ENCODE measurements at places on chromosomes 6 and 20.

GRCh38 chr6:128249429-128249828 lies 271.0 kb downstream of the PTPRK start:
- DNase-seq = no peak

- DNase-seq = no peak
These were observed 19.9 kb downstream of the MCM8 start for GRCh38 chr20:5970381-5970780.

GRCh38 chr20:37207171-37207570 lies 27.8 kb upstream of the MROH8 start:
- DNase-seq = no peak

DNA sequence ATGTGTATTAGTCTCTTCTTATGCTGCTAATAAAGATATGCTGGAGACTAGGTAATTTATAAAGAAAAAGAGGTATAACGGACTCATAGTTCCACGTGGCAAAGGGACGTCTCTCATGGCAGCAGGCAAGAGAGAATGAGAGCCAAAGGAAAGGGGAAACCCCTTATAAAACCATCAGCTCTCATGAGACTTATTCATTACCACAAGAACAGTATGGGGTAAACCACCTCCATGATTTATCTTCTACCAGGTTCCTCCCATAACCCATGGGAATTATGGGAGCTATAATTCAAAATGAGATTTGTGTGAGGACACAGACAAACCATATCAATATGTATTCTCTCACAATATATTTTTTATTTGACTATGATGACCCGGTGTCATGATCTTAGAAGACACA lies 109.1 kb downstream of the UTRN start:
- no peak for DNase-seq

DNA sequence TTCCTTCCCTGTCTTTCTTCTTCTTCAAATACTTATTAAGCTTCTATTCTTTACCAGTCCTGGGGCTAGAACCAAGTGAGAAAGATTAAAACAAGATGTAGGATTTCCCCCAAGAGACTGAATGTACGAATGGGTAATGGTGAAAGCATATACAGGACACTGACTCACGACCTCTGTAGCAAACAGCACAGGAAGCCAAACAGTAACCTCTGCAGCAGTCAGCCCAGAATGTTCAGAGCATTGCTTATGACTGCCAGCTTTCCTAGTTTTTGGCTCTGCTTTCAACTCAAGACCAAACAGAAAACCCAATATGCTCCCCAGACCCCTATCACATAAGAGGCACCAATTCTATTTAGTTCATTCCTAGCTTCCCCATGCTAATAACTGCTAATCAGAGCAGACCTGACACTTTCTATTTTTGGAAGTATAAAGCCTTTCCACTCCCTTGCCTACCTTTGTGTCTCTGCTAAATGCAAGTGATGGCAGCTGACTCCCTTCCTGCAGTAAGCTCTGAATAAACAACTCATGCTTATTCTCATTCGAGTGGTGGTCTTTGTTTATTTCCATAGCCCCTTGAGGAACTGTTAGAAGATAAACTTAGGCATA lies 690.6 kb downstream of the EPM2A start:
- DNase-seq = no peak

DNA sequence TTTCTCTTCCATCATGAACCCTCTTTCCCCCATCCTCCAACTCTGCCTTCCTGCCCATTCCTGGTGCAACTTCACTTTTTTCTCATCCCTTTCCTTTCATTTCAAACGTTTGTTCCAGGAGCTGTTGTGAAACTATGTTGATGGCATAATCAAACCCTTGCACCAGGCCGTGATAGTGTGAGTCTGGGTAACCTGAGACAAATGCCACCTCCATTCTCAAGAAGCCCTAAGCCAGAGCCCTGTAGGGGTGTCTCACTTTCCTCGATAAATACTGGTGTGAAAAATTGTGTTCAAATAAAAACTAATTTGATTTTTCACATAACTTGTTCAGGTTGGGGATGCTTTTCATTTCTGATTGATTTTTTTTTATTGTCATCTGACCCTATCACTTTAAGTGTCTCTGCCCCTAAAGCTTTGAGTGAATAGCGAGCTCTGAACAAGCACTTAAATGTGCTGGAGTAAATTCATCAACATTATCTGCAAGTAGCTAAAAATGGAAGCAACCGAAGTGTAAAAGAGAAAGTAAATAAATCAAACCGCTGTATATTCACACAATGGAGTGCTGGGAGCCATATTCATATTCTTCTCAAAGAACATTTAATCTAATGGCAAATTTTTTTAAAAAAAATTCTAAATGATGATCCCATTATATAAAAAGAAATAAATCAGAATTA lies 303.1 kb upstream of the CDYL start:
- no peak for DNase-seq

- no peak for DNase-seq
These were observed 26.3 kb upstream of the APMAP start for GRCh38 chr20:25018841-25019240.

- DNase-seq = no peak
These were observed 576.7 kb upstream of the AGPAT4 start for GRCh38 chr6:161850562-161850961.

DNA sequence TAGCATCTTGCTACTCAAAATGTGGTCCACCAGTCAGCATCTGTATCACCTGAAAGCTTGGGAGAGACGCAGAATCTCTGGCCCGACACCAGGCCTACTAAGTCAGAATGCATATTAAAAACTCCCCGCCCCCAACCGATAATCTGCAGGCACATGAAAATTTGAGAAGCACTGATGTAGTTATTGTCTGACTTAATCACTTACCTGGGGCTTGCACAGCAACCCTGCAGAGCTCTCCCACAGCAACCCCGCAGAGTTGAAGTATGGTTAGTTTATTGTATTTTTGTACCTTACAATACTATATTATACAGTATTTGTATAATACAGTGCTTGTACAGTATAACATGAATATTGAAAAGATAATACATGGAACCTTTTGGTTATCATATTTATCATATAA lies 53.7 kb downstream of the KLHL31 start:
- no peak for DNase-seq

DNA sequence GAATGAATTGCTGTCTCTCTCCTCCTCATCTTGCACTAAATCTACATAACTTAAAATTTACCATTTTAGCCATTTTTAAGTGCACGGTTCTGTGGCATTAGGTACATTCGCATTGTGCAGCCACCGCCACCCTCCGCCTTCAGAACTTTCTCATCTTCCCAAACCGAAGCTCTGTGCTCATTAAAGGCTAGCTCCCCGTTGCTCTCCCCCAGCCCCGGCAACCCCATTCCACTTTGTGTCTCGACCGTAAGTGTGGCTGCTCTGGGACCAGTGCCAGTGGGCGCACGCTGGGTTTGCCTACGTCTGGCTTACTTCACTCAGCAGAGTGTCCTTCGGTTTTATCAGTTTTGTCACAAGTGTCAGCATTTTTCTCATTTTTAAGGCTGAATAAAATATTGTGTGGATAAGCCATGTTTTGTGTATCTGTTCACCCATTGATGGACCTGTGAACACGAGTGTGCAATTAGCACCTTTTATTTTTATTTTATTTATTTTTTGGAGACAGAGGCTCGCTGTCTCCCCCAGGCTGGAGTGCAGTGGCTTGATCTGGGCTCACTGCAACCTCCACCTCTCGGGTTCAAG lies 16.8 kb downstream of the SLC17A9 start:
- DNase-seq = no peak

DNA sequence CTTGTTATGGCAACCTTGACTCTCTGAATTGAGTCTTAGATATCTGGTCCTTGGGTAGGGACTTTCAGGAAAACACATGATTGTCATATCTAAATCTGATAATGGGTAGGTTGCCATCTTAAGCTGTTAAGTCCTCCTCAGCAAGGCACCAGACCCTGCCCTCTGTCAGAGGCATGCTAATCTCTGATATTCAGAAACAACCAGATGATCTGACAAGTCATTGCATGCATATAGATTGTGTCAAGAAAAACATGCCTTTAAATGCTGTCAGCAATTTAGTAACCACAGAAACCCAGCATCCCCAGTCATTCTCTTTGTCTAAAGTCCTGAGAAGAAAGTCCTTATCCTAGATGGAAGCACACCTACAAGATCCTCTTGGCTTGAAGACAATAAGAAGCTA lies 149.1 kb downstream of the EDN1 start:
- DNase-seq = no peak

DNA sequence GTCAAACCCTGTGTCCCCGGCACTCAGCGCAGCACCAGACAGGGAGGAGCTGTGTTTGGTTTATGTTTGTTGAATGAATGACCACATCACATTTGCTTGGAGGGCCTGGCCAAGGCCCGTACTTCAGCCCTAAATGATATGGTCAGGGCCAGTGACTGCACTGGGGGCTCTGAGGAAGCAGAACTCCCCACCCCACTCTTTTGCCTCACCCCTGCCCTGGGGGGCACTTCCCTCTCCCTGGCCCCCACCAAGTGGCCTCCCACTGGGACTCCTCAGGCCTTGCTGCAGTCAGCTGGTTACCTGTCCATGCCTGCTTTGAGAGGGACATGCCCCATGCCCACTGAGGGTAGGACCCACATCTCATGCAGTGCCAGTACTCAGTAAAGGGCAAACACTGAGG lies 2.9 kb downstream of the ADISSP start:
- no peak for DNase-seq

GRCh38 chr20:10523443-10523842 lies 88.3 kb downstream of the SLX4IP start:
- DNase-seq = no peak

DNA sequence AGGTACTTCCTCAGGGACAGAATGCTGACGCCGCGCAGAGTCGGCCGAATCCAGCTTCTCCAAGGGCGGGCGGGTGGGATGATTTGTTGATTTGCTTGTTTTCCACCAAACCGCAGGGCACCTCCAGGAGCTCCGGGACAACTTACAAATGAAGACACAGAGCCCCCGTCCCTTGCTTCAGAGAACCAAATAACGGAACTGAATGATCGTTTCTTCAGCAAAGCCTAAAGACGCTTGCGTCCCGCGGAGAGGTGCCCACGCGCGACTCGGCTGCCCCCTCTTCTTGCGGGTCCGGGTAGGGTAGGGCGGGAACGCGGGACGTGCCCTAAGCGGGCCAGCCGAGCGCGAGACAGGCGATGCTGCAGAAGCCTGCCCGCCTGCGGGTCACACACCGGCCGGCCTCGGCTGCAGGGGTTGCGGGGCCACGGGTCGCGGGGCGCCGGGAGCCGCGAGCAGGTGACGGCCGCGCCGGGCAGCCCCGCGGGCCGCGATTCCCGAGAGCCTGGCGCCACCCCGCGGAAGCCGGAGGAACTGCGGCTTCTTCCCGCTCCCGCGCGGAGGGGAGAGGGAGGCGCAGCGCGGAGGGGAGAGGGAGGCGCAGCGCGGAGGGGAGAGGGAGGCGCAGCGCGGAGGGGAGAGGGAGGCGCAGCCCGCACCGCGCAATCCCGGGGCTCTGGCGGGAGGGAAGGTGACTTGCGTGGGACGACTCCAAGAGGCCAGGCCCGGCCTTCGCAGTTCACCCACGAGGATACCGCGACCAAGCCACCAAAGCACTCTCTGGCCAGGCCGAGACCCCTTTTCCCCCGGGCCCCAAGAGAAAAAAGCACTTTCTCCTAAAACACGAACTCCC lies 7.7 kb upstream of the FOXF2 start:
- DNase-seq = peak; percentile 91

- DNase-seq = no peak
These were observed 183.6 kb upstream of the SPTLC3 start for GRCh38 chr20:12825226-12825595.

DNA sequence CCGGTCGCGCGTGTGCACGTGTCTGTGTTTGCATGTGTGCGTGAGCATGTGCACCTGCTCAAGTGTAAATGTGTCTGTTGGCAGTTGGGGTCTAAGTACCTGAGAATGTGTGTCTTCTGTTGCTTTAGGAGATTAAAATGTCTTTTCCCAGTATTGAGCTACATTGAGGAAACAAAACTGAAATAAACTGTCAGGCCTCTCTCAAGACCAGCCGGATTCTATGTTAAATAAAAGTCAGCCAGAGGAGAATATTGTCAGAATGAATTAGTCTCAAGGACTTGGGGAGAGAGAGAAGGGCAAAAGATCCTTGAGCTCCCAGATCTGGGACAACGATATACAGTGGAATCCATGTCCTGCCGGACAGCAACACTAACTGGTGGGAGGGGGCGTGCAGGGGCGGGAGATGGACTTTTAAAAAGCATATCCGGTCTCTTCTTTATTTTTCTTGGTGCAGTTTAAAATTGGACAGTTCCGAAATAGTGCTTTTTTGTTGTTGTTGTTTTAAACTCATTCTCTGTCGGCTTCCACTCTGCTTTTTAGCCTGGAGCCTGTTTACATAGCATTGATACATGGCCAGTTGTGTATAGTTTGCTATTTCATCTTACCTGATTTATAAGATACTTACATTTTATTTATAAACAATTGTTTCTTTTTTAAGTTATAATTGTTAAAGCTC lies 3.3 kb upstream of the TBX18 start:
- DNase-seq = no peak

DNA sequence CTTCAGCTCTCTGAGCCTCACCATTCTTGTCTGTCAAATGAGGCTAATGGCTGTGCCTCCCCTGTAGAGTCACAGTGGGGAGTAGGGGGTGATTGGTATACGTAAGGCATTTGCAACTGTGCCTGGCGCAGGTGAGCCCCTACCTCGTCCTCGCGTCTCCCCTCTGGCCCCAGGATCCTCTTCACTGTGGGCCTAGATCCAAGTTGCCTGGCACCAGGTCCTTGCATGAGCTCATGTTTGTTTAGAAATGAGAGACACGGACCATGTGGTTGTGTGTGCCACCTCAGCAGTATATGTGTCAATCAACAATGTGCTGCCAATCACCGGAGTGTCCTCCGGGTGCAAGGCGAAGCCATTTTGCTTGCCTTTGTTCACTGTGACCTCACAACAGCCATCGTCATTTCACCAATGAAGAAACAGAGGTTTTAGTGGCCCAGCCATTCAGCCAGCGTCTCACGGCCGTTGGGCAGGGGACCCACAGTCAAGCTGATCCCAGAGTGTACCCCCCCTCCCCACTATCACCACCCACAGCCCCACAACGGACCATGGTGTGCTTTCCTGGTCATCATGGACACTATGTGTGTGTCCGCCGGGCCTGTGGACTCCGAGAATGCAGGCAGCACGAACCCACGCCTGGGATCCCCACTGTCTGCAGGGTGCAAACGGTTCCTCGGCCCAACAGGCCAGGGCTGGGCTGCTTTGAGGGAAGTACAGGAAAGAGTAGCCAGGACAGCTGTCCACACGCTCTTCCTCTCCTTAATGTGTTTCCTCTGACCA lies 35.9 kb upstream of the STX16 start:
- no peak for DNase-seq

DNA sequence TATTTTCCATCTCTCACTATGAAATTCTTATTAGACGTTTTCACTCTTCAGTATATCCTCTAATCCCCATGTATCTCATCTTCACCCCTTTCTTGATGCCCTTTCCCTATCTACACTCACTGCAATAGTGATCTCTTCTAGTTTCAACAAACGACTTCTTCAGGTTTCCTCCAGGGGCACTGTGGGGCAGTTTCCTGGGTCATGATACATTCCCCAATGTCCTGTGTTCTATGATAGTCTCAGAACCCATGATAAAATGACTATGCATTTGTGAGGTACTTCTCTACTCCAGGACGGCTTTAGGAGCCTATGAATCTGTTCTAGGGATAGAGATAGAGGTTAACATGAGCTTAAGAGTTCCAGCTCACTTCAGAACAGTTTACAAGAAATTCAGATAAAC lies 183.3 kb downstream of the FOXC1 start:
- DNase-seq = no peak

GRCh38 chr6:53822401-53823125 lies 27.8 kb downstream of the LRRC1 start:
- DNase-seq = no peak
